Activated CD4-positive, CD25-positive, alpha-beta regulatory T cell treated with anti-CD3 and anti-CD28 coated beads, Interleukin-2, amount 50 U/mL, for 72 hours (primary cell): ENCODE measurements at places on chromosomes 16 and 17.

DNA sequence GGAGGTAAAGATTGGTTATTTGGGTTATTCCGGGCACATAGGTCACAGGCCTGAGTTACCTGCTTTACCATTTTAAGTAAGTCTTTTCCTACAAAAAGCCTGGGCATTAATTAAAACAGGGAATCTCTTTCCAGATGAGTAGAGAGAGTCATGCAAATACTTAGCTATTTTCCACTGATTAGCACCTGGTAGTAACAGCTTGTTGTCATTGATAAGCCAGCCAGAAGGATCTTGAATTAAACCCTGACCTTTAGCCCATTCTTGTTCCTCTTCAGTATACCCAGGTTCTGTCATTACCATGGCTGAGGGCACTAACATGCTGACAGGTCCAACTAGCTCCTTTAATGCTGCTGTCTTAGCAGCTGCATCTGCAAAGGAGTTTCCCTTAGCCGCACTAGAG is 44.4 kb upstream of the ARL4D start:
- DNase-seq = no peak

DNA sequence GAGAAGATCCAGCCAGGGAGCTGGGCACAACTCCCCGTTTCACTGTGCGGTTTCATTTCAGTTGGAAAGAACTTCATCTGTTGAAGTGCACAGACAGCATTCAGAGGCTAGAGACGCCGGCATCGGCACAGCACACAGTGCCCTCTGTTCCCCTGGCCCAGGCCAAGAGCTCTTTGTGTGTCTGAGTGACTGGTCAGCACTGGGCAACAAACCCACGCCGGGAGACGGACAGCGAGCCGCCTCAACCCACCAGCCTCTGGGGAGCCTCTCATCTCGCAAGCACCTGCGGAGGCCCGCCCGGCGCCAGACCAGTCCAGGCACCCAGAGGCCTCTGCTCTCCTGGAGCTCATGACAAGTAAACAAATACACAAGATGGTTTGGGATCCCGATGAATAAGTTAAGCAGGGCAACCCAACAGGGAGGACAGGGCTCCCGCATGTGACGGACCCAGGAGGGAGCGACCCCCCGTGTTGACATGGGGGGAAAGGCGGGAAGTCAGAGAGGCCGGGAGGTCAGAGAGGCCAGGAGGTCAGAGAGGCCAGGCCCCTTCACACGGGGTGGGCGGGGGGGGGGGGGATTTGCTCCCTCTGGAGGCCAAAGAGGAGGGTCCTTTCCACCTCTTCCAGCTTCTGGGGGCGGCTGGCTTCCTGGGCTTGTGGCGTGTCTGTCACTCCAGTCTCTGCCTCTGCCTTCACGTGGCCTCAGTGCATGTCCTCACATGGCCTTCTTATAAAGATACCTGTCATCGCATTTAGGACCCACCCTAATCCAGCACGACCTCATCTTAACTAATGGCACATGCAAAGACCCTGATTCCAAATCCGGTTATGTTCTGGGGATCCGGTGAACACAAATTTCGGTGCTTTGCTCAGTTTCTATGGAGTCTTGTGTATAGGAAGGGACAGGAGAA is 25.8 kb upstream of the KLHDC4 start:
- no peak for DNase-seq

DNA sequence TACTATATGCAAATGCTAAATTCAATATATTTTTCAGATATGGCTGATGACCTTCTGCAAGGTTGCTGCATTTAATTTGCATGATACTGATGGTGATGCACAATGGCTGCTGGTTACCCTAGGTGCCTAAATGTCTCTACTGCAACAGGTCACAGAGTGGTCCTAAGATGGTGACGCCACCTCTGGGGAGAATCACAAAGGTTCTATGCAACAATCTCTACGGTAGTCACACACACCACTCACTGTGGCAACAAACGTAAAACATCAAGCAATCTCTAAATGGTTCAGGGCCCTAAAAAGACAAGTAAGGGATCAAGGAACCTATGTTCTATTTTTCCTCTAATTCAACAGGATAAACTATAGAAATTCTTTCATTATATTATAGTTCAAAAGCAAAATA is 293.3 kb downstream of the CEP112 start:
- no peak for DNase-seq

DNA sequence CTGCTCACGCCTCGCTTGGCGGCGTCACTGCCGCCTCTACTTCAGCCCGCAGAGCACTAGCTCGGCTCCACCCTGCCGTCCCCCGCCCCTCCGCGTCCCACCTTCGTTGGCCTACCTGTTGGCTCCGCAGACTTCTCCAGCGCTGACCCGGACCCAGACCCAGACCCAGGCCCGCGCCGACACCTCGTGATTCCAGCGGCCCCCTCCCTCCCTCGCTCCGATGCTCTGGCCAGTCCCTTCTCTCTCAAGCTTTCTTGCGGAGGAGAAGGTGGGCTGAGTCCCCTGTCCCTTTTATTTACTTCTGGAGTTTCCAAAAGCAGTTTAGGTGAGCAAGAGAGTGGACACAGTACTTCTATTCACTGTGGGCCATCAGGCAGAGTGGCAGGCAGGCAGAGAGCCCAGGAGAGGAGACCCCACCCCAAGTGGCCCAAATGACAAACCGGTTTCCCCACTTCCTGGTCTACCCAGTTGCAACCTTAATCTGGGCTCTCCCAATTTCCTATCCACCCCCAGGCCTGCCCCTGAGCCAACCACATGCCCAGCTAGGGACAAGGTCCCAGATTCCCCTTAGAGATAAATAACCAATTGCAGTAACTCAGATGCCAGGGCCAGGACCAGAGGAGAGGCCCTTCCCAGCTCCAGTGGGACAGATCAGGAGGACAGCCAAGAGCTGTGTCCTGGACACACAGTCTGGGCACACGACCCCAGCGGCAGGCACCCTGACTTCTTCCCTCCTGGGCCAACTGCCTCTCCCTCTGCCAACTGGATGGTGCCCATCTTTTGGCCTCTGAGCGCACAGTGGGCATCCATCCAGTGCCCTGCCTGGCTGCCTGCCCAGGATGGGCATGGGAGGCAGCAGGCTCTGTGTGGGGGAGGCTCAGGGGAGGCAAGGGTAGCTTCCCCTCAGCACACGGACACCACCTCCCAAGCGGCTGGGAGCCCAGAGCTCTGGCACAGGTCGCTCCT is 1.2 kb upstream of the SRCIN1 start:
- DNase-seq = no peak

GRCh38 chr16:66207883-66208265 is 158.6 kb upstream of the CDH5 start:
- no peak for DNase-seq

DNA sequence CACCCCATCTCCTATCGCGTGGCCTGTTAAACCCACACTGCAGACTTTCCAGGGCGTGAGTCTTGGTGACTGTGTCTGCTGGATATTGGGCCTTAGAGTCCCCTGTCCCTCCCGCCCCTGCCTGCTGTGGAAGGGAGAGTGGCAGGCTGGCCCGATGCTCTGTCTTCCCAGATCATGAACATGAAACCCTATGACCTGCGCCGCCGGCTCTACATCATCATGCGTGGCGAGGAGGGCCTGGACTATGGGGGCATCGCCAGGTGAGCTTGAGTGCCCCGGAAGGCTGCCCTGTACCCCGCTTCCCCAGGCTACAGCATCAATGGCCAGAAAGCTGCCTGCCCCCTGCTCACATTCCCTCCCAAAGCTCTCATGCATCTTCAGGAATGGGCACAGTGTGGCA is 19.5 kb upstream of the CLEC18A start:
- no peak for DNase-seq

- no peak for DNase-seq
These were observed 66.4 kb downstream of the SCNN1B start for GRCh38 chr16:23368469-23368868.
